Stimulated activated CD8-positive, alpha-beta memory T cell treated with anti-CD3 and anti-CD28 coated beads, Interleukin-4, amount 100 ng/mL, for 4 hours (primary cell): ENCODE measurements at places on chromosomes 6 and 20.

- DNase-seq: no peak
Observed at GRCh38 chr6:39095578-39095977, 19.4 kb downstream of the SAYSD1 start.

GRCh38 chr20:34375977-34376430, 12.9 kb downstream of the ITCH start:
- no peak for DNase-seq

- no peak for DNase-seq
Observed at GRCh38 chr6:24856901-24857670, 58.4 kb upstream of the ARMH2 start.

- no peak for DNase-seq
Observed at GRCh38 chr6:151317103-151317994, 74.0 kb downstream of the ZBTB2 start.

DNA sequence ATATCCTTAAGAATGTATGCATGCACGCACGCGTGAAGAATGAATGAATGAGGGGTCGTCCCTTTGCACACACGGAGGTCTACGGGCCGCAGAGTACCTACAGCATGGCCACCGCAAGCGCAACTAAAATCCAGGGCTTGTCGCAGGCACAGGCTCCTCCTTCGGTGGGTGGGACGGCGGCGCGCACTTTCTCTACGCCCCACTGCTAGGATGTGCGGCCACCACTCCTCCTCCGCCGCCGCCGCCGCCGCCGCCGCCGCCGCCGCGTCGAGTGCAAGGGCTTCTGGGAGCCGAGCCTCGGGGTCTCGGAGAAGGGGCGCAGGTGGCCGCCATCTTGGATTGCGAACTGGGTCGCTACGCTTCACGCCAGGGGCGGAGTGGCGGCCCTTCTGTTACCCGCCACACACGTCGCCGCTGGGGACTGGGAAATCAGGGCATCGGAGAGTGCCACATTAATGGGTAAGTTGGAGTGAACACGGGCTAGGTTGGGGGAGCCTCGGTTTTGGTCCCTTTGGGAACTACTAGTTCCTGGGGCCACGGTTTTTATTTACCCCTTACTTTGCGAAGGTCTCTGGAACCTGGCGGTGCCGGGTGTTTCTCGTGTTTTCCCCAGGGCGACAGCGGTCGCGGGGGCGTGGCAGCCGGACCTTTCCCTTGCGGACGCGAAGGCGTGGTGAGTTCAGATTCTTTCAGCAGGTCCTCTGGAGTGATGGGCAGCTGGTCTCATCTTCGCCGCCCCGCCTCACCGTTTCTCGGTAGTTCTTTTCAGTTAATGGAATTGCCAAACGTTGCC, at the start of gene KPNA5:
Gene KPNA5, plus strand, starts transcription at position 332 of the 793 bp plus-strand sequence. Its CDS starts 124 bp downstream, at position 456.
- DNase-seq: peak; percentile 82

GRCh38 chr6:137977814-137978213, 110.8 kb downstream of the TNFAIP3 start:
- DNase-seq: no peak

- no peak for DNase-seq
Observed at GRCh38 chr6:168313431-168314011, 6.1 kb downstream of the DACT2 start.

DNA sequence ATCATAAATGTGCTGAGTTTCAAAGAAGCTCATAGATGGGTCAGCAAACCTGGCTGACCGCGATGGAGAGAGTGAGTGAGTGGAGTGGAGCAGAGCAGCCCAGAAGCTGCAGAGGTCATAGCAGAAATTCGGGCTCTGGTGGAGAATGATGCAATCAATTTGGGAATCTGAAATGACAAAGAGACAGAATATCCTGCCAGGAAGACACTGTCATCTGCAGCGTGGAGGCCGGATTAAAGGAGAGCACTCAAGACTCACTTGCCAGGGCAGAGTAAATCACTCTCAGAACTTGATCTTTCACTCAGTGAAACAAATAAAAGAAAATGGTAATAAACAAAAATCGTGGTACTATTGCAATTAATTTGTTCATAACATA, 109.6 kb upstream of the RREB1 start:
- no peak for DNase-seq

DNA sequence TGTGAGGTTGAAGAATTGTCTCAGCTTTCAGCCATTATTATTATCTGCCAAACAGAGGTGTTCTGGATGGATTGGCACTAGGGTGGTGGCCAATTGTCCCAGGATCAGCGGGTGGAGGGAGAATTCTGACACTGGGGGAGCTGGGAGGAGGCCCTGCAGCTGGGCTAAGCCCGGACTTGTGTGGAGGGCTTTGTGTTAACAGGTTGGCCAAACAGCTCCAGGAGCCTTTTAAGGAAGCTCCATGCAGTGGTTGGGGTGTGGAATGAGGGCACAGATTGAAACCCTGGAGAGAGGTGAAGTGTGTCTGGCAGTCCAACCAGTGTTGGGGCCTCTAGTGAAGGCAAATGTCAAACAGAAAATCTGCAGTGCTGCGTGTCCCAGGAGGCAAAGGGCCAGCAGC, 135.8 kb downstream of the IMPG1 start:
- no peak for DNase-seq

DNA sequence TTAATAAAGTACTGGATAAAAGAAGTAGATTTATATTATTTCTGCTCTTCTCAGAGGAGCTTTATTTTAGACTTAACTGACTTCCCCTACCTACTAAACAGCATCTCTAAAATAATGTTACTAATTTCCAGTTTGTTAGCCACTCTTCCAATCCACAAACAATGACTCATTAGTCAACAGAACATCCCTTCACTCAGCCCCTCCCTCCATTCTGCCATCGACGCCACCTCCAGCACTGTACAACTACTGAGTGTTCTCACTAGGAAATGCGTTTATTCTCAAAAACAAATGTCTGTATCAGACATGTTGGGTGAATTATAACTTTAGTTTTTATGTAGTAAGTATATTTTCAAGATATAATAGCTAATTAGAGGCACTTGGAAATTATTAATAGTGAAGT, 427.0 kb downstream of the EYS start:
- DNase-seq: no peak

GRCh38 chr20:36062799-36063198, 91.7 kb upstream of the EPB41L1 start:
- DNase-seq: no peak

DNA sequence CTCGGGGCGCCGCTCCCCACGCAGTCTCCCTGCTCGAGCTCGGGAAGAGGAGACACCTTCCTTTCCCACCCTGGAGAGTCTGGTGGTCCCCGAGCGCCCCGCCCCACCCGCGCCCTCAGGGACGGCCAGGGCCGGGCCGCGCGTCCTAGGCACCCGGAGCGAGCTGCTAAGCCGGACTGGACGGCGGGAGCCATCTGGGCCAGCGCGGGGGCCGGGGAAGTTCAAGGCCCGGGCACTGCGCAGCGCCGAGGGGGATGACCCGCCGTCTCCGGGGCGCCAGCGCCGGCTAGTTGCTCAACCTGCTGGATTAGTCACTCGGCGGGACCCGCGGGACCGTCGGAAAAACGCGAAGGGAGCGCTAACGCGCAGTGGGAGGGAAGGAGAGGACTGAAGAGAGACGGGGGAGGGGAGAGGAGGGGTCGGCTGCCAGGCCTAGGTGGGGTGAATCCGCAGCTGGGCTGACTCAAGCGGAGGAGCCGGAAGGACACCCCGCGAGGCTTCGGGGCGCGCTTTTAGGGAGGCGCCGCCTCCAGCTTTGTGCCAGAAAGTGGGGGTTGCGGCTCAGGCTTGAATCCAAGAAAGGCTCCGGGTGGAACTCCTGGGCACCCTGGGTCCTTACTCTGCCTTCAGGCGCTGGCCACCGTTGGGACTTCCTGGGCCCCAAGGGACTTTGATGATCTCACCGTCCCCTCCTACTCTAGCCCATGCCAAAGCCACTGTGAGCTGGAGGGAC, 75.7 kb upstream of the FOXP4 start:
- no peak for DNase-seq

GRCh38 chr6:117908246-117909068, 1.4 kb downstream of the SLC35F1 start:
- no peak for DNase-seq

GRCh38 chr6:163729127-163729872, 314.8 kb downstream of the QKI start:
- no peak for DNase-seq

- no peak for DNase-seq
Observed at GRCh38 chr20:54201268-54201846, 6.5 kb upstream of the PFDN4 start.

GRCh38 chr20:8875586-8875985, 193.3 kb upstream of the PLCB4 start:
- DNase-seq: no peak

DNA sequence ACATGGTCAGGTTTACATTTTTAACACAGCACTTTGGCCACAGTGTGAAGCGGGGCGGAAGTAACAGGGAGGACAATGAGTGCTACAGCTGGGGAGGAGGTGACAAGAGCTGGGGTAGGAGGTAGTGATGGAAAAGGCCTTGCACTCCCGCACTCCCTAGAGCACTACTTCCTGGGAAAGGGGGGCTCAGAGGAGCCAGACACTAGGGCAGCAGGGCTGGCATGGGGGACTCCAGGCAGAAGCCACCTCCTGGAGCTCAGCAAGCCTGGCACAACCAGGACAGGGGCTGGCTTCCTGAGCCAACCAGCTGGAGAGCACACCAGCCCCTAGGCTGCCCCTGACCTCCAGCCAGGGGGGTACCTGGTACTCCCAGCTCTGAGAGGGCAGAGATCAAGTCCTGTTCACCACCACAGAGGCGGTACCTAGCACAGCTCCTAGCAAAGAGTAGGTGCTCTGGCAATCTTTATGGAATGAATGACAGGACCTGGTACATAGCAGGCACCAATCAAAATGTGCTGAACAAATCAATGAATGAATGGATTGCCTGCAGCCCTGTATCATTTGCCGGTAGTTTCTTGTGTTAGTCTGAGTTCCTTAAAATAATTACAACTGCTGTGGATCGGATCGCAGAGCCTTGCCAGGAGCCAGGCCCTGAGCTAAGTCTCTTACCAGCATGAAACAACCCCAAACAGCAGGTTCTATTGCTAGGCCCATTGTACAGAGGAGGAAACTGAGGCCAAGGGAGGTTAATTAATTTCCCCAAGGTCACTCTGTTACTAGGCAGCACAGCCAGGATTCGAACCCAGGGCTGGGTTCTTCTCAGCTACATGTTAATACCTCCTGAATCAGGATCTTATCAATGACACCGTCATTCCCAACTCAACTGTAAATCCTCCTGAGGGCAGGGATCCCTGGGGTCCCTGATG, 15.5 kb downstream of the NOL4L start:
- no peak for DNase-seq

DNA sequence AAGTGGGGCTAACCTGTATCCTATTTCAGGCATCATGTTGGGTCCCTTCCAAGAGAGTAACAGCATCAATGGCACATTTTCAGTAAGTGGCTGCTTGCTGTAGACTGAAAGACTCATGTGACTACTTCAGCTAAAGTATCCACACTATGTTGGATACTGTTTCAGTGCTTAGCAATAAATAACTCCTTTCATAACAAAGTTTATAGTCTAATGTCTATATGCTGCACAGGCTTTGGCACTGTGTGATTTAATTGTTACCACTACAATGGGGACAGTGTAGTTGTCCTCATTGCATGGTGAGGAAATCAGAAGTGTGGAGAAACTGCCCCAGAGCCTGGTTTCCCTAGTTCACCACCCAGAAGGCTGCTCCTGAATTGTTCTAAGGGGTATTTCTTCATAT, 318.0 kb upstream of the PTCHD4 start:
- DNase-seq: no peak

DNA sequence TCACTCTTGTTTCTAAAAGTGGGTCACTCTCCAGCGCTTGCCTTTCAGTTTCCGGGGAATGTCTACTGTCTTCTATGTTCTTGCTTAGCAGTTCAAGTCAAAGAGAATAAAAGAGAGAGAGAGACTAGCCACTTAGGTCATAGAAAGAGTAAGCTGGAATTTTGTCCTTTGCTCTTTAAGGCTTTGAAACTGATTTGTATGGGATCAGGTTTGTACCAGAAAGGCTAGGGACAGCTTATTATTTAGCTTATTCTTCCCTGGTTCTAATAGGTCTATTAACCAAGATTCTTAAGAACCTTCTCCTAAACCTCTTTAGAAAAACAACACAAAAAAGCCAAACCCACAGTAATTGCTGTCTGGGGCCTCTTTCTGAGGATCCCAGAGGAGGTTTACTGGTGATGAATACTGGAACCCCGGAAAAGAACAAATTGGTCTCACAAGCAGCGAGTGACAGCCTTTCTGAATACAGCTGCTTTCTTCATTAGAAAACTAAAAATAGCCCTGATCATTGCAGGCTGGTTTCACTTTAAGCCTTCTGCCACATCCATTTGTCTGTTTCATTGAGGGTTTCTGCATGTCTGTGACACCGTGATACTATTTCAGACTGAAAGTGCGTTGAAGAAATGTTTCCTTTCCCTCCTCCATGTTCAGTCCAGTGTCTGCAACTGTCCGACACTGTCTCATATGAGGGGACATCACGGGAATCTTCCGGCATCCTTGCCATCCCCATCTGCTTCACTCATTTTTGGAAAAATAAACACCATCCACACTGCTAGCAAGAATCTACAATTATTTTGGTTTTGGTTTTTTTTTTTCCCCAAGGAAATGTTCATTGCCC, 75.1 kb upstream of the ATXN1 start:
- no peak for DNase-seq

DNA sequence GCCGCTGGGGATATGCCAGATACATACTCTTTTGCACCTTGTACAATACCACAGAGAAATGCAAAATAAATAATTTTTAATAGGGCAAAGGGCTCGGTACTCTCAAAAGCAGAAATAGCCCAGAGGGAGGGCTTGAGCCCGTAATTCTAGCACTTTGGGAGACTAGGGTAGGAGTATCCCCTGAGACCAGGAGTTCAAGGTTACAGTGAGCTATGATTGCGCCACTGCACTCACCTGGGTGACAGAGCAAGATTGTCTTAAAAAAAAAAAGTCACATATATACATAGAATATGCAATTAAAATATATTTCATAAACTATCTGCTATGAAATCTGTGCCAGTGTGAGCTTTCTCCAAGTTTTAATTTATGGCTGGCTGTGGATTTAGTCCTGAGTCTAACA, 818 bp upstream of the TRMT11 start:
- no peak for DNase-seq
